ENCODE measurements at places on chromosomes 2 and 18.

DNA sequence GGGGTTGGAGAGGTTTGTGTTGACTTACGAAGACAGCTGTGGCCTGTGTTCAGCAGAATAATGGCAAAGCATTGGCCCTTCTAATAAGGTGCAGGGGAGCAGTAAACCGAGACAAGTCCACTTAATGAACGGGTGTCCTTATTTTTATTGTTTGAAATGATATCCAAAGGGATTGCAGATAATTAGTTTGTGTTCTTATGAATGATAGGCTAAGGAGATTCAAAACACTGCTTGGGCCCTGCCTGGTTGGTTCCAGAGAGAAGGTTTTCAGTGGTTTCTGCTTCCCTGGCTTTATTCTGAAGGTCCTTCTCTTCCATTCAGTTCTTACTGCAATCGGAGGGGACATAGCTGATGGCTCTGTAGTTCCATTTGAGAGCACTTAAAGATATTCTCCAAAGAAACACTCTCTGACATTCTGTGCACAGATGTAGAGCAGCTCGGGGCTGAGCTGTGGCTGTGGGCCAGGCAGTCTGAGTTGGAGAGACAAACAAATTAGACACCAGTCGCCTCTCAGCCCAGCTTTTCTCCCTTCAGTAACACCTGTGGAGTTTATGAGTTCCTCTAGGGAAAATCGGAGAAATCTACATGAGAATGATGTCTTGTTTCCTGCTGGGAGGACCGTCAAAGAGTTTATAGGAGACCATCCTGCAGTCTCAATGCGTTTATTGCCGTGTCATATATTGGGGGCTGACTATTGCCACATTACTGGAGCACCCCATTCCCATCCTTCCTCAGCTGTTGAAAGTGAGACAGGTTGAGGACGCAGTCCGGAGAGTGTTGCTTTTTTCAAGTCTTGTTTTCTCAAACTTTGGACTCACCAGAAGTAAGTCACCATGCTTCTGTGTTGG lies 6.5 kb downstream of the GREB1 start:
- DNase-seq = no peak

DNA sequence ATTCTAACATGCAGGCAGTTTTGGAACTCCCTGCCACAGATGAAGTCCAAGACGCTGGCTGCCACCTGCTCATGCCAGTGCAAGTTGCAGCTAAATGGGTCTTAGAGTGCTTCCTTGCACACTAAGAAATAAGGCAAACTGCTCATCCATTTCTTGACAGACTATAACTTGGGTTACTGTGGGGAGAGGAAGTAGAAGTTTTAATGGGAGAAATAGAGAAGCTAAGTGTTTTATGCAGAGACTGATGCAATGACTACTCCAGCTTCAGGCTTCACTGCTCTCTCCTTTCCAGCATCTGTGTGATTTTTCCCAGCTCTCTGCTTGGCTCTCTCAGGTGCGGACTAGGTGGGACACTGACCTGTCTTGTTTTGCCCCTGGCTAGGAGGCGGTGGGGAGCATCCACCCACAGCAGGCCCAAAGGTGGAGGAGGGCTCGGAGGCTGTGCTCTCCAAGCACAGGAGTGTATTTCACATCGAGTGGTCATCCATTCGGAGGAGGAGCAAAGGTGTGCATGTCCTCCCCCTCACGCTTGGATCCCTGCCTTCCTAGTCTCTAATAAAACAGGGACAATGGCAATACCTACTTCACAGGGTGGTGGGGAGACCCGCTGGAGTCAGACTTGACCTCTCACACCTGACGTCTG lies 48.2 kb downstream of the SLC14A2 start:
- no peak for DNase-seq

DNA sequence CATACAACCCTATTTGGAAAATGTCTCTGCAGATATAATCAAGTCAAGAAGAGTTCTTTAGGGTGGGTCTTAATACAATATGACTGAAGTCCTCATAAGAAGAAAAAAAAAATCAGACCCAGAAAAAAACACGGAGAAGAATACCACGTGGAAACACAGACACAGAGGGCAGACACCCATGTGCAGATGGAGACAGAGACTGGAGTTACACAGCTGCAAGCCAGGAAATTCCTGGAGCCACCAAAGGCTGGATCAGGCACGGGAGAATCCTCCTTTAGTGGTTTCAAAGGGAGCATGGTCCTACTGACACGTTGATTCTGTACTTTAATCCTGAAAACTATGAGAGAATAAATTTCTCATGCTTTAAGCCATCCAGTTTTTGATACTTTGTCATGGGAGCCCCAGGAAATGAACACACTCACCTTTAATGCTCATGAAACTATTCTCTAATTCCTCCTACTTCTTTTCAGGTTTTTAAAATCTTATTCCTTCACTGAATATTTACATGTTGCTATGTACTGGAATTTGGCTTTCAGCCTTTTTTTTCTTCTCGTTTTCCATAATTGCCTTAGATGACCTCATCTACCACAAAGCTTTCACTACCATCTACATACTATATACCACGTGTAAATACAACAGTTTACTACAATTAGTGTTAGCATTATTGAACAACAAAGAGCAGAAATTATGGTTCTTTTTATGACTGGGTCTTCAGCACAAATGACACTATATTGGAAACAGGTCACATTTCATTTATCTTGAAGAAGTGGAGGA lies 529.1 kb downstream of the IRS1 start:
- DNase-seq = no peak

GRCh38 chr2:205717999-205718398 lies 35.7 kb downstream of the NRP2 start:
- DNase-seq = no peak

DNA sequence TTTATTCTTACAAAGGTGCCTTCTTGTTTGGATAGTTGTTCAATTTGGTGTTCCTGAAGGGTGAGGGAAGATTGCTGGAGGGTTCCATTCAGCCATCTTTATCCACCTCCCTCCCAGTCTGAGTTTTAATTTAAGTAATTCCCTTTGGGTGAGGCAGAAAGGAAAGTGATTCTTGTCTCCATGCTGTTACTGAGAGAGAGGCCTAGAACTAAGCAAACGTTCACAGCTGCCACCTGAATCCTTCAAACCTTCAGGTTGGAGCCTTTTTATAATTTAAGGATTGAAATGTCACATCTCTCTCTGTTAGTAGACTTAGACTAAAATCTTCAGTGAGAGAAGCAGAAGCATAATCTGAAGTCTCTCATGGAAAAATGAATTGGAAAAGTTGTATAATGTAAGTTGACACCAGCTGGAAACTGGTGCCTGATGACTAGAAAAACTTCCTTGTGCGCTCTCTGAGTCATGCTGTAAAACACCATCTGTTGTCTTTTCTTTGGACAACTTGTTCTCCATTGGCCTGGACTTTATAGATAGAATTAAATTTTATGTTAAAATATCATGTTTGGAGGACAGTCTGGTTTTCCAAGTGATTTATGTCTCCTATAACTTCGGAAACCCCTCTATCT lies 14.6 kb downstream of the STRADB start:
- peak; percentile 25 for DNase-seq

- DNase-seq = no peak
Observed at GRCh38 chr2:213279116-213279620, 5.1 kb upstream of the SPAG16 start.

DNA sequence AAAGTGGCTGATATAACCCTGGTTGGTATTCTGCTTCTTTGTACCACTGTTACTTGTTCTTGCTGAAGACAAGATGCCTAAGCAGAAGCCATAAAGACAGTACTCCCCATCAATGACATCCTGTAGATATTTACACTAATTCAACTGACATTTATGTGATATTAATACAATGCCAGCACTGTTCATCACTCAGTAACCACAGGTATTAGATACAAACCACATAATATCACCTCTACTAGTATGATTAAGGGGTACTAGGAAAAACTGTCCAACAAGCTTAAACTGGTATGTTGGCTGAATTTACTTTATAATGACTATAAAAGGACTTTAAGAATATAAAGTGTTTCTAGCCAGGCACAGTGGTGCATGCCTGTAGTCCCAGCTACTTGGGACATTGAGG lies 65.8 kb downstream of the RTN4 start:
- DNase-seq = no peak

GRCh38 chr2:127620866-127621265 lies 25.1 kb upstream of the GPR17 start:
- no peak for DNase-seq

DNA sequence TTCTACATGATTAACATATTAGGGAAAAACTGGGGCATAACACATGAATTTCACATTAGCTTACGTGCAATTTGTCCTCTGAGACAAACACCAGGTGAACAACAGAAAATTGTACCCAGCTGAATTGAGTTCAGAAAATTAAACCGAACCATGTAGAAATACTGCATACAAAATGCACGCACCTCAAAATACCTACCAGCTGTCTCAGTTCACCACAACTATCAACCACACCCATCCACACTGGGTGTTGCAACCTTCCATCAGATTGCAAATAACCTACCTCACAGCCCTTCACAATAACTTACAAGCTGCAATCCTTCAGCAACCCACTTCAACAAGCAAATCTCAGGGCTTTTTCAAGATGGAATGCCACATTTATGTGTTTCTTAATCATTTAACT lies 55.9 kb downstream of the UNC50 start:
- DNase-seq = no peak

DNA sequence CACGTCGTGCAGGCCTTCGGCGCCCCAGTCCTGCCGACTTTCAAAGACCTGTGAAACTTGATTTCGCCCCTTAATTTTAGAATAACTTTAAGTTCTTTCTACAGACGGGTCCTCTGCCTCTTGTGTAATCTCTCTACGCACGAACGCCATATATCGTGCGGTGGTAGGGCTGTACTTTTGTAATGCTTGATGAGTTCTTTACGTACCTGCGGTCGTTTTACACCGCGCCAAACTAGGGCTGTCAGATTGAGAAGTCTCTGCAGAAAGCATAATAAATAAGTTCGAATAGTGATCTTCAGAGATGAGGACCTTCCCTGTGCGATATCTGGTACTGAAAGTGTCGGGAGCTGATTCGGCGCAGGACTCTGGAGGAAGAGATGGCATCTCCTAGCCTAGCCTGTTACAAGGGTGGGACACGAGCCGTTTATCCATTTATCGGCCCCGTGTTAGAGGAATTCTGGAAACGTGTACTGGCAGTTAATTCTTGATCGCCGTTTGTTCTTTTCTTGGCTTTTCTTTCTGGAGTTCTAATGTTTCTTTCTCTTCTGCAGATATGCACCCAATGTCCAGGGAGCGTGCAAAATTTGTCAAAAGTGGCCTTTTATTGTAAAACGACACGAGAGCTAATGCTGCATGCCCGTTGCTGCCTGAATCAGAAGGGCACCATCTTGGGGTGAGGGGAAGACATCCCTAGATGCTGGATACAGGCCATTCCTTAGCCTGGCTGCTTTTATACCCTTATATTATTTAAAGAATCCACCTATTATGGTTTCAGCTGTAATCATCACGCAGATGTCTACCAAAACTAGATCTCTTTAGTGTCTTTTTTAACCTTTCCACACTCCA lies 781 bp upstream of the SLC5A6 start:
- DNase-seq = no peak

- no peak for DNase-seq
Observed at GRCh38 chr2:234957834-234958135, 6.0 kb downstream of the SH3BP4 start.

DNA sequence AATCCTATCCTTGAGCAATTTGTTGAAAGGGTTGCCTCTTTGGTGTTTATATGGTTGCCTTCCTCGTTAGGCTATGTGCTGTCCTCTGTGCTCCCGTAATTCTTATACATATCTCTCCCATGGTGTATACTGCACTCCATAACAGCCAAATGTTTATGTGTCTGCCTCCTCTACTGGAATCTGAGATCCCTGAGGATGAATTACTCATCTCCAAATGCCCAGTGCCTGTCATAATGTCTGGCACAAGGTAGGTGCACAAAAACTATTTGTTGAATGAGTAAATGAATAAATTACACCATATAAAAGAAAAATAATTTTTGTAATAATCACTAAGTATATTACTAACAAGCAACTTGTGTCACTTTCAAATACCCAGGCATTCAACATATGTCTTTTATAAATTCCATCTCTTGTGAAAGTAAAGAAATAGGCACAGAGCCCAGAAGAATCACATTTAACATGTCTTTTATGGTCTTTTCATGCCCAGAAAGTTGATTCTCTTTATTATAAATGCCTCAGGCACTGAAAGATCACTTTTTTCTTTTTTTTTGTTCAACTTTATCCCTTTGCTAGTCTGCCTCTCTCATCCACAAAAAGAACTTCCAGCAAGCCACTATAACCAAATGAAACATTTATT lies 164.9 kb downstream of the CCDC148 start:
- DNase-seq = no peak

GRCh38 chr2:110205660-110206455 lies 1.0 kb upstream of the NPHP1 start:
- DNase-seq = no peak

DNA sequence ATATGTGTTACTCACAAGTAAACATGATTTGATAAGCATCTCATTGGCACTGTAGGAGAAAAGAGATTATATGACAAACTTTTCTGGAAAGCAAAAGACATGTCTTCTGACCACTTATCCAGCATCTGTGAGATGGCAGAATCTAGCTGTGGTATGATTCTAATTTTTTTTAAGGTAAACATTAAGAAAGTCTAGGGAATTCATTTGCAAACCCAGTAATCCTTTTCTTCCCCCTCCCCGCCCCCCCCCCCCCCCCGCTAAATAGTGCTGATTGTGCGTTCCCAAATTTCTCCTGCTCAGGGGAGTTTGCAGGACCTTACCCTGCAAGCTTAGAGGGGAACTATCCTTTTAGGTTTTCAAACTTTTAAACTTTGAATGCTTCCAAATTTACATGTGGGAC lies 12.1 kb downstream of the MRPL44 start:
- DNase-seq = no peak

- DNase-seq = no peak
Observed at GRCh38 chr18:13914170-13914569, 1.2 kb downstream of the MC2R start.

GRCh38 chr18:73151086-73151485 lies 283.3 kb upstream of the NETO1 start:
- no peak for DNase-seq

DNA sequence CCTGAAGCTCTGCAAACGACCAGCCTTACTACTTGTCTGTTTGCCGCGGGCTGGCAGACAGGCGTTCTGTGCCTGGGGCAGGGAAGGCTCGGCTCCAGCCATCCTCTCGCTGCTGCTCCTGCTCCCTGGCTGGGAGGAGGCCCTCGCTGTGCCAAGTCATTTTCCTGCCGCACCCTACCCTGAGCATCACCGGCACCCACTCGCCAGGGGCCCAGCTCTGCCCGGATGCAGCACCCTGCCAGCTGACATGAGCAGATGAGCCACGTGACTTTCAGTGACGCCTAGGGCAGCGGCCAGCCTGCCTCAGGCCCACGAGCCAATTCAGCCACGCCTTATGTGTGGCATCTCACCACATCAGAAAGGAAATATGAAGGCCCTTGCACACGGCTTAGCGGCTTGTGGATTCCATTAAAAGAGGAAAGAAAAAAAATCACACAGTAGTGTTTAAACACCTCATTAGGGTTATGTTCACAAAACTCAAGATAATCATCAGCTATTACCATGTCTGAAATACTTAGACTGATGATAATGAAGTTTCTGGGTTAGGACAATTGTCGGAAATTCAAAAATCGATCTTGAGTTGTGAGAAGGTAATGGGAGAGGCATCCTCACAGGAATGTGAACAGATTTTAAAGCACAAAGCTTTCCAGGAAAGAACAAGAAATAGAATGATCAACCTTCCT lies 250.5 kb downstream of the TWIST2 start:
- DNase-seq = no peak

- no peak for DNase-seq
Observed at GRCh38 chr18:30684825-30685481, 357.6 kb downstream of the DSC3 start.

Measured in SW 1271 (cell line).